ENCODE measurements at places on chromosomes 1 and 21.

DNA sequence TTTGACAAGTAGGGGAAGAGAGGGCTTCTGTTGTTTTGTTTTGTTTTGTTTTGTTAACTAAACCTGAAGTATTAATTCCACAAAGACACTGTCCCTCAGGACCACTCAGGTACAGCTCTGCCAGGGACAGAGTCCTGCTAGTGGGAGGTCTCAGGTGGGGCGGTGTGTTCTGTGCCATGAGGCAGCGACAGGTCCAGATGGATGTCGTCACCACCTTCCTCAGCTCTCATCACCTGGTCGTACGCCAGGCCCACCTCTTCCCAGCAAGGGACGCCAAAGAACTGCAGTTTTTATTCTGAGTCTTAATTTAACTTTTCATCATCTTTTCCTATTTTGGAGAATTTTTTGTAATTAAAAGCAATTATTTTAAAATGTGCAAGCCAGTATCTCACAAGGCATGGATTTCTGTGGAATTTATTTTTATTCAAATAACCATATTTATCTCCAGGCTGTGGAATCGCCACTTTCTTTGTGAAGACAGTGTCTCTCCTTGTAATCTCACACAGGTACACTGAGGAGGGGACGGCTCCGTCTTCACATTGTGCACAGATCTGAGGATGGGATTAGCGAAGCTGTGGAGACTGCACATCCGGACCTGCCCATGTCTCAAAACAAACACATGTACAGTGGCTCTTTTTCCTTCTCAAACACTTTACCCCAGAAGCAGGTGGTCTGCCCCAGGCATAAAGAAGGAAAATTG lies 62.5 kb downstream of the POFUT2 start:
- no peak for DNase-seq

- DNase-seq, result no peak
These were observed 578 bp upstream of the SESN2 start for GRCh38 chr1:28258628-28259251.

DNA sequence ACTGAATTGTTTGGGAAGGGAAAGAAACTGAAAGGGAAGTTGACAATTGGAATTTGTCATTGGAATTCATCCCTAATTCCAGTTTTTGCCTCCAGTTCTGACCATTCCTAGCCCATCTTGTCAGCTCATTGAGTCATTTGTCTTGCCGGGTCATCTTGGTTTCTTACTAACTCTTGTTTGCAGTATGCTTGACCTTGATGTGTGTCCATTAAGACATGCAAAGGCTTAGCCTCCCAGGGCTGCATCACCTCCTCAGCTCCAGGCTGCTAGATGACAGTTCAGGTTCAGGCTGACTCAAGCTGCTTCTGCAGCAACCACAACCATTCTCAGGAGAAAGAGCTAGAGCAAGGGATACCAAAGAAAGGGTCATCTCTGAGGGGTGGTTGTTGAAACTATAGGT lies 151.3 kb upstream of the PTGFR start:
- no peak for DNase-seq

DNA sequence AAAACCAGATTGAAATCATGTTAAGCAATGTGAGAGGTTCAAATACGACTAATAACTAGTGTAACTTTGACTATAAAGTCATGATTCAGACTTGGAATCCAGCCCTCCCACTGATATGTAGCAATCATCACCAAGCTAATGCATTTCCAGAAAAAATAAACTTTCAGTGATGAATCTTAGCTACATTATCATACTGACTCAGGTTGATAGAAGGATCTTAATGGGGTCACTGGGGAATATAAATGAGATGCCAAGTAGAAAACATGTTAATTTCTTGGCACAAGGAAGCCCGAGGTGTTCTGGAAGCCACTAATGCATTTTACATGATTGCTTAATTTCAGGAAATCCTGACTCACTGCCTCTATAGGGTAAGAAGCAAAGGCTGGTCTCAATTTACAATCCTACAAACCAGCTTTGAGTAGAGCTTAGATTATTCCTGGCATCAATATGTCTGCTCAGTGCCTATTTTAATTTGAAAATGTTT lies 67.7 kb downstream of the SELENOF start:
- DNase-seq, result no peak

- DNase-seq, result no peak
These were observed 128.3 kb upstream of the KCNE2 start for GRCh38 chr21:34235514-34235913.

DNA sequence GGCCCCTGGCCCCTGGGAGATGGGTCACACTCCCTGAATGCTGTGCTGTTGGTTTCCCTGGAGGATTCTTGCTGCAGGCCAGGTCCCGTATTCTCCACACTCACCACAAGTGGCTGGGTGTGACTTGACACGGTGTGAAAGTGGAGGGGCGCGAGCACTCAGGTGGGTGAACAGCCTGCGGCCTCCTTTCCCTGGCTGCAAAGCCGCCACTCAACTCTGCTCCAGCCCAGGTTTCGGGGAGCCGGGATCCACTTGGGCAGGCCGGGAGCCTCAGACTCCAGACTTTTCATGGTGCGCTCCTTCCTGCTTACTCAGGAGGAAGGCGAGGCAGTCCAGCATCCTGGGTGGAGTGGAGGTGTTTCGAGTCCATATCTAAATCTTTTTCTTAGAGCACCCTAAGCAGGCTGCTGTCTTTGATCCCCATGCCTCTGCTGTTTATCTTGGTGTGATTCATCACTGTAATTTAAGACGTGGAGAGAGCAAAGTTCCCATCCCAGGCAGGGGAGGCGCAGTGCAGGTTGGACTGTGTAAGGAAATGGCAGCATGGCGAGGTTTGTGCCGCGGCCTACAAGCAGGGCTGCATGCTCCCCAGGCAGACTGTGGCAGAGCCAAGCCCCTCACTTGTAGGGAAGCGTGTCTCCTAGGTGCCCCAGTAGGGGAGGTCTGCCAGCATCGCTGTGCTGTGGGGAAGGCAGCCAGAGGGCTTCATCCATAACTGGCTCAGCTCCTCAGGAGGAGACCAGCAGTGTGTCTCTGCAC lies 29.6 kb downstream of the VANGL1 start:
- no peak for DNase-seq

GRCh38 chr1:25675729-25676476 lies 59.3 kb downstream of the MAN1C1 start:
- no peak for DNase-seq

Data from ecto neural progenitor cell (in vitro differentiated cells).